T-helper 1 cell (primary cell): ENCODE measurements at places on chromosomes 12 and 14.

DNA sequence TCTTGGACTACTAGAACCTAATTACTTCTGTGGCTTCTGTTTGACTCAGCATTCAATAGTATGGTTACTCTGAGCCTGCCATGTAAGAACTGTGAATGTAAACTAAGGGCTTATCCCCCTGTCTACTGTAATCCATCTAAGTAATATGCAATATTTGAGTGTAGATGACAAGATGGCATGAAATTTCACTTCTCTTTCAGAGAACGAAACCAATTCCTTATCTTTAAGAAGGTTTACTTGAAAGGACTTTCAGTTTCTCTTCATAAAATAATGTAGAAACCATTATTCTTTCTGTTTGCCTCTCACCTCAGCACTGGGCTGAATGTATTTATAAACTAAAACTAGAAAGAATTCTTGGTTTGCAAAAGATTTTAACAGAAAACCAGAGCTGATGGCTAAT is 60.4 kb upstream of the ARID2 start:
- no peak for DNase-seq

DNA sequence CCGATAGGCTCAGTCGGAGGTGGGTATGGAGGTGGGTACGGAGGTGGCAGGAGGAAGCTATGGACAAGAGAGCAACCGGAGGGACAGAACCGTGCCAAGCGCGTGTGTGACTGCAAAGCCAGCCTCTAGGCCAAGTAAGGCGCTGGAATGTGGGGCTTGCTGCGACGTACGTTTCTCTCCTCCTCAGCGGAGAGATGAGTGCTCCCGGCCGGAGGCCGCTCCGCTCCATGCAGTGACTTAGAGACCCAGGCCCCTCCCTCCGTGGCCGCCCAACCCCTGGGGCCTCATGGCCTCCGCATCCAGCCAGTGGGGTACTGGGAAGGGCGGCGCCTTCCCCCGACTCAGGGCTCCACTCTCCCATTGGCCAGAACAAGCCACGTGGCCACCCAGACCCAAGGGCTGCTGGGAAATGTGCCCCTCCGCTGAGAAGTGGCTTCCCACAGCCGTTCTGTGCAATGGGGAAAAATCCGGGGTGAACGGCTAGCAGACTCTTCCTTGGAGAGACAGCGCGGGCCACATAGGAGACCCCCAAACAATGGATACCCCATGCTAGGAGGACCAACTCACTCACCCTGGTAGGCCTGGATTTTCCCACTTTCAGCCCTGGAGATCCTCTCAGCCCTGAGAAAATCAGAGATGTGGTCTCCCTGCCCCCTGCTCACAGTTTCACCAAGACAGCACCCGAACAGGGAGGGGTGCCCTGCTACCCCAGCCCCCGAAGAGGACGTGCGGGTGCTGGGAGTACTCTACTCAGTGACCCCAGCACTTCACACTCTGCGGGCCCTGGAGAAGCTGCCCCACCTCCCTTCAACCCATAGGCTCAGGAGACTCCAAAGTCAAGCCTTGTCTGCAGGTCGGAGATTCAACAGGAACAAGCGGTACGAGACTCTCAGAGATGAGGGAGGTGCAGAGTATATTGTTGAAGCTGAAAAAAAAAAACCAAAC is 66.7 kb downstream of the RIMBP2 start:
- DNase-seq: no peak

DNA sequence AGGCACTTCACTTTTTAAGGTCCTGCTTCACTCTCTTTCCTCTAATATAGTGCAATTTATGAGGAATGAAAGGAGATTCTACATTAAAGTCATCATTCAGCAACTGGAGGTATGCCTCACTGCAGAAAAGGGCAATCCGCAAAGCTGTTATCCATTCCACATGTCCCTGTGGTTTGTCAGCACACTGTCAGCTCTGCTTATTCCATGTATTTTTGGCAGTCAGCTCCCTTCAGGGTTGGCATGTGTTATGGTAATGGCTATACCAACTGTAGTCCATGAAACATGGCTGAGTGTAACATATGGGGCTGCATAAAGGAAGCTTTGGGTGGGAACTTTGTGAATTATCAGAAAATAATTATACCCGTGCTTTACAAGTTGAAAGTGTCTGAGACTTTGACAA is 154.1 kb downstream of the GALC start:
- DNase-seq: no peak

- no peak for DNase-seq
Measured at GRCh38 chr12:71157601-71158233, at the start of gene TSPAN8. Gene TSPAN8, minus strand, starts transcription at chr12:71157999. Its CDS starts 321 bp downstream, at chr12:71157678.

GRCh38 chr12:91111366-91112325 is at the start of gene LUM:
Gene LUM, minus strand, starts transcription at chr12:91111494. Its CDS starts 2,515 bp downstream, at chr12:91108979.
- DNase-seq: no peak

- DNase-seq: no peak
Measured at GRCh38 chr12:130086248-130086647, 76.0 kb upstream of the FZD10 start.

- DNase-seq: no peak
Measured at GRCh38 chr12:23528316-23528715, 421.2 kb downstream of the SOX5 start.

GRCh38 chr14:54548491-54548890 is 18.4 kb upstream of the SAMD4A start:
- DNase-seq: no peak

- DNase-seq: no peak
Measured at GRCh38 chr12:43428088-43428600, 123.9 kb downstream of the ADAMTS20 start.

- no peak for DNase-seq
Measured at GRCh38 chr12:54306925-54307741, 6.3 kb upstream of the NFE2 start.

DNA sequence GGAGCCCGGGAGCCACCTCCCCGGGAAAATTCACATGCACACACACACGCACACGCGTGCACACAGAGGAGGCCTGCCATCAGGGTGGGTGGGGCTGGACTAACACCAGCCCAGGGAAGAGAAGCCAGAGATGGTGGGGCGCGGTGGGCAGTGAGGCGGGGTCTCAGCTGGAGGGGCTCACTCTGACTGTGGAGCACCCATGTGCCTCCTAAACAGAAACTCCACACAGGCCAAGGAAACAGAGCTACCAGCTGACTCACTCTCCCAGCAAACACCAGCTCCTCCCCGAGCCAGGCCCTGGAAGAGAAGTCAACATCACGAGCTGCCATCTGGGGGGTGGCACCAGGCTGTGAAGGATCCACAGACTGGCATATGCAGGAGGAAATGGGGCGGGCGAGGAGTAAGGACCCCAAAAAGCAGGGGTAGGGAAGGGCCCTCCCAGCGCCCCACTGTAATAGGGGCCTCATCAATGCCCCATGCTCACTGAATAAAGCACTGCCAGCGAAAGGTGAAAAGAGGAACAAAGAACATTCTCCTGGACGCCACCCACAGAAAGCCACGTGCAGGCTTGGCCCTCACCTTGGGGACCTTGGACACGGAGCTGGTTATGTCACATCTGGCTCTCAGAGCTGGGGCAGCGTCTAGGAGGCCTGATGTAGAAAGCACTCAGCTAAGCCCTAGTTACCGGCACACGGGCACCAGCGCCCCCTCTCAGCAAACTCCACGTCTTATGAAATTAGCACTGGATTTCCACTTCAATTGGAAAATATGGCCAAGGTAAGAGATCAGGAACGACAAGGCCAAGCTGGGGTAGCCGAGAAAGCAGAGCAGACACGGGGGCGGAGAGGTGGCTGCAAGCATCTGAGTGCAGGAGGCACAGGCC is 8.4 kb upstream of the INF2 start:
- no peak for DNase-seq

GRCh38 chr12:67077617-67078016 is 191.5 kb upstream of the CAND1 start:
- no peak for DNase-seq

GRCh38 chr12:101957252-101957959 is 80.0 kb downstream of the DRAM1 start:
- DNase-seq: no peak

- no peak for DNase-seq
Measured at GRCh38 chr12:93577222-93577621, 4.7 kb downstream of the SOCS2 start.

- DNase-seq: no peak
Measured at GRCh38 chr14:32404784-32405573, 75.9 kb downstream of the AKAP6 start.

DNA sequence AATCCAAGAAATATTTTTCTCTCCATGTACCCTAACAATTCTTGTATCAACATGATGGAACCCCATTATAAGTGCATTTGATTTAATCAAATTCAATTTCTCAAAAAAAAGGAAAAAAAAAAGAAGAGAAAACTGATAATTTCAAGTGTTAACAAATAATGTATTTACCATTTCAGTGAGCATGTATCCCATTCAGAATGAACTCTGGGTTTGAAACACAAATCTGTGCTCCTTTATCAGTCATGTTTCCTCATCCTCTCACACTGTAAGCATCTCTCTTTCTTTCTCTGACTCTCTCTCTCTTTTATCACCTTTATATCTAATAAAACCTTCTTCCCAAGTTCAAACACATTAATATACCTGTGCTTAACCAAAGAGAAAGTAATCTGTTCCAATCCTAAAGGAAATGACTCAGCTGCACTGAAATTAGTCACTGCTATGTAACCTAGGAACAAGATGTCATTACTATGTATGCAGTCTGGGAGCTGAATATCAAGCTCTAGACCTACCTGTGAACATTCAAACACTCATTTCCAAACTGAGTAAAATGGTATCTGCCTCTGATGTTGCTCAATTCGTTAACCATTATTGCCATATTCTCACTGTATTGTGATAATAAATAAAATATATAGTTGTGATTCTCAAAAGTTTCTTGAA is 135.0 kb upstream of the LRIG3 start:
- no peak for DNase-seq

- no peak for DNase-seq
Measured at GRCh38 chr12:84362552-84362897, 550.1 kb downstream of the SLC6A15 start.

DNA sequence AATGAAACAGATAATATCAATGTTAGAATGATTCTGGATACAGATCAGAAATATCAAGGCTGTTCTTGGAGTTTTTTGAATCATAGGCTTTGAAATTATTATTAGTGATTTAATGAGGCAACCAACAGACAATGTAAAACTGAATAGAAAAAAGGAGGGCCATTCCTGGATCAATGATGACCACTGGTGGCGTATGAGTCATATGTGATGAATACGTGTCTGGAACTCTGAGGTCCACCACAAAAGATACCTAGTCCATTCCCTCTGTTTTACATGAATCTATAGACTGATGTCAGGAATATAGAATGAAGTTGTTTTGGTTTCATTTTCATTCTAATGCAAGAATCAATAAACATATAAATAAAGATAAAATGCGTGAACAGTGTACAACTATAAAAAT is 78.3 kb upstream of the RTL1 start:
- DNase-seq: no peak

GRCh38 chr14:27730204-27730603 is 1036.4 kb upstream of the FOXG1 start:
- no peak for DNase-seq

- DNase-seq: no peak
Measured at GRCh38 chr14:78519863-78520262, 349.7 kb downstream of the NRXN3 start.

GRCh38 chr12:110134691-110135411 is 10.7 kb downstream of the IFT81 start:
- no peak for DNase-seq
